ENCODE measurements at places on chromosomes 12 and 14.

DNA sequence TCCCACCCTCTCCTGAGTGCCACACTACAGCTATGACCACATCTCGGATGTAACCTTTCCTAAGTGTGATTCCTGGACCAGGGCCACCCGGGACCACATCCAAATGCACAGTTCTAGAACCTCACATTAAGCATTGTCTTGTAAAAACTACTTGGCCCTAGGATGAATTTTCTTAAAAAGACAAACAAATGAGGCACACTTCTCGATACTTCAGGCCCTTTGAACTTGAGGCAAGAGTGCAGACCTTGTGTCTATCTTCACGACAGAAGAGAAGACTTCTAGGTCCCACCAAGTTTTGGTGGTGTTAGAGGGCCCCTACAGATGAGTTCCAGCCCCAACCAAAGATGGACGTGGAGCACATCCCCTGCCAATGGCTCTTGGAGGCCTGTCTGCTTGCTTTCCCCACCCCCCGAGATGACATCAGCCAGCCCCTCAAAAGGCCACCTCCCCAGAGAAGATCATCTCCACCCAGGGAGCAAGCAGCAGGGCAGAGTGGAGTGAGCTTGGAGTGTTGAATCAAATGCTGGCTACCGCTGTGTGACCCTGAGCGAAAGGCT is 9.3 kb downstream of the ISCU start:
- peak; percentile 18 for DNase-seq

DNA sequence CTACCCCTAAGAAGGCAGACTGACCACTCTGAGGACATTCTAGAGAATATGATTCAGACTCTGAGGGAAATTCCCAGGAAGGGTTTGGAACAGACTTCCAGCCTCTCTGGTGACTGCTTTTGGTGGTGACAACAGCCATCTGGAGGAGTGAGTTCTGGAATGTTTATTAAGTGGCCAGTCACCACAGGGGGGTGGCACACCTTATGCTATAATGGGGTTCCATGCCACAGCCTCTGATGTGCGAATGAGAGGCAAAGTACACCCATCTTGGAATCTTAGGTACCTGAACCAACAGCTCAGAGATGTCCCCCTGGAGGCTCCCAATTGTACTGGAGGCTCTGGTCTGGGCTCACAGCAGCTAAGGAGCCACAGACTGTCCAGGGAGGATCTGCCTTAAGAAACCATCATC is 9.5 kb upstream of the TINF2 start:
- peak; percentile 32 for DNase-seq

DNA sequence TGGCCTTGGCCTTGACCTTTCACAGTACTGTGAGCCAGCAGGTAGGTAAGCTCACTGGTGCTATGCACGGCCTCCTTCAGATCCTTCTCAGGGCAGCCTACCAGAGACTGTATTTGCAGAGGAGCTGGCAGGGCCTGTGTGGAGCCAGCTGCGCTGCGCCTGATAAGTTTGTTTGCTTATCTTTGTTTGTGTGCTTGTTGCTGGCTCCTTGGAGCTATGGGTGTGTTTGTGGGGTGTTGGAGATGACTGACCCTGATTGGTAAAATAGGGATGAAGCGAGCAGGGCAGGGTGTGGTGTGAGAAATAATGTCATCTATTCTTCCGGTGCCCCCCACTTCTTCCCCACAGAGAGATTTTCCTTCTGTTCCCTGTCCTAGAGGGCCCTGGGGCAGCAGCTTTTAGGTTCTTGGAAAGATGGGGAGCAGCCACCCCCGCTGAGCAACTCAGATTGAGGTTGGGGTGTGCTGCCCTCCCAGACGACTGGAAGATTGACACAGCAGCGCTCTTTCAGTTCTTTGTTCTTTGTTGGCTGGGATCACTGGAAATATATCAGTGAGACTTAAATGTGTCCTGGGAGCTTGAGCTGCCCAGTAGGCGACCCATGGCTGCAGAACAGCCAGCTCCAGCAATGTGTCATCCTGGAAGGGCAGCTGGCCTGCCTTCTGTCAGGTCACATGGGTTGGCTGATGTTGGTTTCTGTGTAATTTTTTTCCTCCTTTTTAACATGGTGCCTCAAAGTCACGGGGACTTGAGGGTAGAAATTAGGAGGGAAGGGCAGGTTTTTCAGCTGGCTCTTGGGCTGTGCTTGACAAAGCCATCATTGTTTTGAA is 19.6 kb downstream of the MLXIP start:
- no peak for DNase-seq

DNA sequence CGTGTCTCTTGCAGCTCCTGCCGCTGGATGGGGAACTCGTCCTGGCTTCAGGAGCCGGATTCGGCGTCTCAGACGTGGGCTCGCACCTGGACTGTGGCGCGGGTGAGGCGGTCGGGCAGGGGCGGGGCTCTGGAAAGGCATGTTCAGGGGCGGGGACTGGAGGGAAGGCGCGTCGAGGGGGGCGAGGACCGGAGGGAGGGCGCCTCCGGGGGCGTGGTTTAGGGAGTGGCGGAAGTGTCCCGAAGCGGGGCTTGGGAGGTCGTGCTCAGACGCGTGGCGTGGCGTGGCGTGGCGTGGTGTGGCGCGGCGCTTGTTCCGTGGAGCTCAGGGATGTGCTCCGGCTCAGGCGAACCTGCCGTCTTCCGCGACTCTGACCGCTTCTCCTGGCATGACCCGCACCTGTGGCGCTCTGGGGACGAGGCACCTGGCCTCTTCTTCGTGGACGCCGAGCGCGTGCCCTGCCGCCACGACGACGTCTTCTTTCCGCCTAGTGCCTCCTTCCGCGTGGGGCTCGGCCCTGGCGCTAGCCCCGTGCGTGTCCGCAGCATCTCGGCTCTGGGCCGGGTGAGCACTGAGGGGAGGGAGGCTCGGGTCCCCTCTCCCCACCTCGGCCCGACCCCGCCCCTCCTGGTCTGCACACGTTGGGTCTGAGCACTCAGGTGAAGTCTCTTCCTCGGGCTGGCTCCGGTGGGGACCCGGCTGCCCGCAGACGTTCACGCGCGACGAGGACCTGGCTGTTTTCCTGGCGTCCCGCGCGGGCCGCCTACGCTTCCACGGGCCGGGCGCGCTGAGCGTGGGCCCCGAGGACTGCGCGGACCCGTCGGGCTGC is 6.2 kb downstream of the AMN start:
- peak; percentile 48 for DNase-seq

- no peak for DNase-seq
Observed at GRCh38 chr12:684416-684815, 21.2 kb upstream of the NINJ2 start.

- DNase-seq, result peak; percentile 33
Observed at GRCh38 chr12:31517994-31518393, 72.9 kb downstream of the DENND5B start.

- peak; percentile 39 for DNase-seq
Observed at GRCh38 chr14:49957089-49957852, 64.4 kb downstream of the ARF6 start.

GRCh38 chr12:104384141-104384880 is 72.4 kb upstream of the CHST11 start:
- DNase-seq, result no peak

GRCh38 chr14:55117803-55118441 is 11.1 kb upstream of the LGALS3 start:
- DNase-seq, result no peak

DNA sequence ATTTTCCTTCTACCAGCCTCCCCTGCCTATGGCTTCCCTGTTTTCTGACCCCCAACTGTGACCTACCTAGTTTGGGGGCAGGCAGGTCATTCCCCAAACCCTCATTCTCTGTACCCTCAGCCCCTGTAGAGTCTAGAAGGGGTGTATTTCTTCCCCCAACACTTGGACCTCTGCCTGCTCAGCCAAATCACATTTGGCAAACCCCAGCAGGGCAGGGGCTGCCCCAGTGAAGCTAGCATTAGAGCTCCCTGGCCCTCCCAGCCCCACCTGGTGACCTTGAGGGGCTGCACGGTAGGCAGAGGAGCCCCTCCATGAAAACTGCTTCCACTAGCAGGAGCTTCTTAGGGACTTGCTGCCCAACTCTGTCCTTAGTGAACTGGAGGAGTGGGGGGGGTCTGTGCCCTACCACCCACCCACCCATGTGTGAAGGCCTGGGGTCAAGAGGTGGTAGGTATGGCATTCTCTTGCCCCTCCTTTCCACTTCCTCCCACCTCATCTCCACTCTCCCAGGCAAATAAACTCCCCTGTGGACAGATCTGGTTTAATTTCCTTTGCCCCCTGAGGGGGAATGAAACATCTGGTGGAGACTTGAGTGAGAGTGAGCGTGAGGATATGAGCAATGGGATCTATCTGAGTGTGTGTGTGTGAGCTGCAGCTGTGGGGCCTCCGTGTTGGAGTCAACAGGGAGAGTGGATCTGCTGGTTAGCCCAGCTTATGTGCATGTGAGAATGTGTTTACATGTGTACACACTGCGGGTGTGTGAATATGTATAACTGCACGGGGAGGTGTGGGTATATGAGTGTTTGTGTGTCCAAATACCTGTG is 1.6 kb downstream of the NXPH4 start:
- no peak for DNase-seq

DNA sequence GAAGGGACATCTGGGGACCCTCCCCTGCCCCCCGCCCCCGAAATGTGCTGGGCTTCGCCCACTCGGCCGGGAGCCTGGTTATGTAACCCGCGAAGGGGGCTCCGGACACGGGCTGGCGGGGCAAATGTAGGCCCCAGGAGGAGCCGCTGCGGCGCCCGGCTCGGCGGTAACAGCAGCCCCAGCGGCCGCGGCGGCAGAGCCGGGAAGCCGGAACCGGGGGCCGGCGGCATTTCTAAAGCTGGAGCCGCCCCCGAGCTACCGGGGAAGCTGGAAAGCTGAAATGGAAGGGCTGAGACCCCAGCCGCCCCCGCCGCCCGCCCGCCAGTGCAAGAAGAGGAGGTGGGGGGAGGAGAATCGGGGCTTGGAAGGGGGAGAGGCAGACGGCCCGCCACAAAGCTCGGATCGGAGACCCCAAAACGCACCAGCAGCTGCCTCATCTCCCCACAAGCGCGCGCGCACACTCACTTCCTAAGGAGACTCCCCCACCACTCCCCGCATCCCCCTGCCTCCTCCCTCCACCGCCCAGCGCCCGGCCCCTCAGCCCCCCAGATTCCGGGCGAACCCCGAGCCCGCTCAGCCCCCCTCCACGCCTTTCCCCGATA is 1.5 kb downstream of the KDM2B start:
- peak; percentile 26 for DNase-seq

GRCh38 chr12:38809832-38810231 is 95.6 kb downstream of the CPNE8 start:
- no peak for DNase-seq

DNA sequence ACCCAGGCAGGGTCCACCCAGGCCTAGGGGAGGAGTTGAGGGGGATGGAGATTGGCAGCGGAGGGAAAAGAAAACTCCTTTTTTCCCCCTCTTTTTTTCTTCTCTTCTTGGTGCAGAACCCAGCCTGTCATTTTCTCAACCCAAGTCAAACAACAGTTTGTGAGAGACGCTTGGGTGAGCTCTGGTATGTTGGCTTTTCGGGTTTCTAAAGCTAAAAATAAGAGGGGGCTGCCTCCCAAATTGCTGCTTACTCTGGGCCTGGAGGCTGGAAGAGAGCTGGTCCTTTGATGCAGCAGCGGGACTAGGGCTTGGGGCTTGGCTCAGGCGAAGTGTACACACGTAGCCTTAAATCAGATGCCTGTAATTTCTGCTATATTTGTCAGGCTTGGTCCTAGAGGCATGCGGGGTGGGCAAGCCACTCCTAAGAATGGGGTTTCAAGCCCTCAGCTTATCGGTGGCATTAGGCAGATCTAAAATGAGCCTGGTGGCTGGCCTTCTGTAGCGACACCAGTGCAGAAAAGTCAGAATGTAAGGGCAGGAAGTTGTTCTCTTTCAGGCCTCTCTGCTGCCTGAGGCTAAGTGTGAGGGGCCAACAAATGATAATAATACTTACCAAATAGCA is 816 bp upstream of the SLC8A3 start:
- DNase-seq, result no peak

- no peak for DNase-seq
Observed at GRCh38 chr12:59594943-59595500, 807 bp upstream of the SLC16A7 start.

DNA sequence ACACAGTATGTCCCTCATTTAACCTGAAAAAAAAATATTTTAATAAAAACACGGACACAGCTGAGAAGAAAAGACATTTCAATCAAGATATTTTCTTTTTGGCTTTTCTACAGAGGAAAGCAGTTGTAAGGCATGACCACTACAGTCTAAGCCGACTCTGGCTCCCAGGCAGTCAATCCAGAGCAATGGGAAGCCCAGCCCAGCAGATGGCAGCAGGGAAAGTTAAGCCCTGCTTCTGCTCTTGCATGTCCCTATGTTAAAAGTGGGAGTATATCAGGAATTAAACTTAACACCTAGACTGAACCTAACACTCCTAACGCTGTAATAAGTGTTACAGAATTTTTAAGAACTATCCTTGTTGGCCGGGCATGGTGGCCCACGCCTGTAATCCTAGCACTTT is 19.5 kb upstream of the HAL start:
- peak; percentile 25 for DNase-seq

DNA sequence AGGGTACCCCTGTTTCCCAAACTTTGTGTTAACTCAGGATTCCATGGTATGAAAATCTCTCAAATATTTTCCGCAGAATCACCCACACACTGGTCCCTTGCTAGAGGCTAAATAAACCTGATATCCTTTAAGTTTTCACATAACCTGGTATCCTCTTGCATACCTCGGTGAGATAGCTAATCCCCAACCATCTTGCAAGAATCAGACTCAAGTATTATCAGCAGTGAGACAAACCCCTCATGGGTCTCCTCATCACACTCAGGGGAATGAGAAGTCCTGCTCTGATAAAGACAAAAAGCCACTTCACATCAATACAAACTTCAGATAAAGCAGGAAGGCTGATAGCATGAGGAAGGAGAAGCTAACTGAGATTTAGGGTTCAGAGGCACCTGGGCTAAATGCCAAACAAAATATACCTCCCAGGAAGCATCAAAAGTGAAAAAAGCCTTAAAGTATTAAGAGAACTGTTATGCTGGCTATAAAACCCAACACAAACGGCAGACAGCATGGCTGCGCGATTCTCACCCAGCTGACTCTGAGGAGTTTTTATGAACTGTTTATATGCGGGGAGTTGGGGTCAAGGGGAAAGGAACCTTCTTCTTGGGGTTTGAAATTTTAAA is 96.5 kb downstream of the FOXN3 start:
- DNase-seq, result peak; percentile 11

Data from fibroblast of skin of scalp (primary cell).